Activated T-cell treated with anti-CD3 and anti-CD28 coated beads for 24 hours (primary cell): ENCODE measurements at places on chromosomes 5 and 9.

- no peak for DNase-seq
These were observed 294.1 kb upstream of the SMC2 start for GRCh38 chr9:103799959-103800358.

DNA sequence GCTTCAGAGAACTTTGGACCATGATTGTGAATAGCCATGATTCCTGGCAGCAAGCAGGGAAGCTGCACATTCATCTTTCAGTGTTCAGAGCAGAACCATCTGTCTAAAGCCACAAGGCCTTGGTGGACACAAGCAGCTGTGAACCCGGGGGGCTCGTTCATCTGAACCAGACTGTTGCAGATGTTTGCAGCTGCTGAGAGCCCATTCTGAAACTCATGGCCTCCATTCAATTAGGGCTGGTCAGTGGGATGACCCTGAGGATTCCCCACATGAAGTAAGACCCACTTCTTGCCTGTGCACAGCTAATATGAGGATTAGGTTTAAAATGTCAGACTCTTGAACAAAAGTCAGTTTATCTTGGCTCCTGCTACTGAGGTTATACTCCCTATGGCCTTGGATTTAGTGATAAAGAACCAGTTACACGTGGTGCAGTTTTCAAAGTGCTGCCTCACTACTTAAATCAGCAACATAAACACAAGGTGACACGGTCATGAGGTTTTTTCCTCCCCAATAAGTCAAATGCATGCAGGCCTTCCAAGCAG is 109.8 kb upstream of the IFNK start:
- no peak for DNase-seq

DNA sequence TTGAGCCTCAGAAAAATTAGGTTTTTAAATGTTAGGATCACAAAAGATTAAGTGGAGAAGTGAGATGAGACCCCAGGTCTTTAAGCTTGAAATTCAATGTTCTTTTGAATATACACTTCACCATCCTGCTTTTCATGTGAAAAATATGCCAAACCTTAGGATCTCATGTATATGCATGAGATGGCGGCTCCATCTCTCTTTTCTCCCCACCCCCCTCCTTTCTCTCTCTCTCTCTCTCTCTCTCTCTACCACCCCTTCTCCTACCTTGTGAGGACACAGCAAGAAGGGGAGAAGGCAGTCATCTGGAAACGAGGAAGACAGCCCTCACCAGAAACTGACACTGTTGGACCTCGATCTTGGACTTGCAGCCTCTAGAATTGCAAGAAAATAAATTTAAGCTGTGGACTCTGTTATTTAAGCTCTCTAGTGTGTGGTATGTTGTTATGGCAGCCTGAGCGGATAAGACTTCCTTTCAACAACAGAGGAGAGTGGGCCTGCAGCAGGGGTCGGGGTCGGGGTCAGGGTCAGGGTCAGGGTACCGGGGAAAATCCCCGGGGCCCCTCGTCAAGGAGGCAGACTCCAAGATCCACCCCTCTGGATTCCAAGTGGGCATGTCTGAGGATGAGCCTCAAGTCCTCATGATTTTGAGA is 16.4 kb upstream of the ALDH1B1 start:
- no peak for DNase-seq

DNA sequence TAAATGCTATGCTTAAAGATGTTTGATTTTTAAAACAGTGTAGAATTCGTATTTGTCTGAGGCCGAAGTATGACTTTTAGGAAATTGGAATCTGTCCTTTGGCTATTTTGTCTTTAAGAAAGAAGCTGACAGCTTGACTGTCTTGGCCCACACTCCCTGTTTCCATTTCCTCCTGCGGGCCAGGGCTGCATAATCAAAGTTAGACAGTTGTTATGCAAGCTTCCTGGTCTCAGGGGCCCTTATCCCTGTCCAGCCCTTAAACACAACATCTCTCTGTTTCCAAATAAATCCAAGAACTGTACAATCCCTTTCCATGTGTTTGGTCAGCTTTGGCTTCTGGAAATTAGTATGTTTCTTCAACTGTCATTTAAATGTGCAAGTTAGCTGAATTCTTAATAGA is 54.6 kb upstream of the ECM2 start:
- DNase-seq, result no peak

- DNase-seq, result no peak
These were observed 12.8 kb upstream of the TLR4 start for GRCh38 chr9:117691367-117691766.

DNA sequence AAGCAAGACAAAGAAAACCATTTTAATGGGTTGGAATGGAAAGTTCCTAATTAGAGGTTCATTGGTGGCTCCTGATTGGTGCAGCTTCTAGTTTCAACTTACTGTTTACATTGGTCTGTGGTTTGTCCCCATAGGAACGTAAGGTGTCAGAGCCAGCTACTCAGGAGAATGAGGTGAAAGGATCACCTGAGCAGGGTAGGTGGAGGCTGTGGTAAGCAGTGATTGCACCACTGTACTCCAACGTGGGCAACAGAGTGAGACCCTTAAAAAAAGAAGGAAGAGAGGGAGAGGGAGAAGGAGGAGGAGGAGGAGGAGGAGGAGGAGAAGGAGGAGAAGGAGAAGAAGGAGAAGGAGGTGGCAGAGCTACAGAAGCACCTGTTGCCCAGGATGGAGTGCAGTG is 30.4 kb downstream of the KCNIP1 start:
- DNase-seq, result no peak
